Astrocyte (in vitro differentiated cells and primary cell): ENCODE measurements at places on chromosomes 2 and 18.

- no peak for DNase-seq
Observed at GRCh38 chr2:118065015-118065706, 23.1 kb upstream of the INSIG2 start.

- DNase-seq = no peak
Observed at GRCh38 chr2:168145011-168145410, 102.4 kb downstream of the STK39 start.

DNA sequence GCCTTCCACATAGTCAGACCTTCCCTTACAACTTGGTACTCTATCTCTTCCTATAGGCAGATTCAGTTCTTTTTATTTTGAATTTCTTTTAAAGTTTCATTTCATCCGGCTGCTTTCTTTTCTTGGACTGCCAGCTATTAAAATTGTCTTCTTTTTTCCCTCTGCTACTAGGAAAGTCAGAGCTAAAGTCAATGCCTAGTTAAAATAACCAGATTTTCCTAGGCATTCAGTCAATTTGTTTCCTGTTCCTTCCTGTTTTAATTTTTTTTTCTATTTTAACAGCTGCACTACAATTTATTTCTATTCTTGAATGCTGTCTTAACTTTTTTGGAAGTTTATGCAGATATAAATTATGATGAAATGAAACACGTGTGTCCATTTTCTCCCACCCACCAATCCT, 84.8 kb downstream of the EVA1A start:
- DNase-seq = no peak

GRCh38 chr18:80046961-80047541, 12.8 kb downstream of the RBFA start:
- no peak for DNase-seq

- DNase-seq = no peak
Observed at GRCh38 chr2:31054842-31055388, 83.3 kb downstream of the GALNT14 start.

- no peak for DNase-seq
Observed at GRCh38 chr2:154231021-154231420, 359.3 kb downstream of the GALNT13 start.

GRCh38 chr18:49490246-49490762, 3.3 kb upstream of the C18orf32 start:
- peak; percentile 23 for DNase-seq

DNA sequence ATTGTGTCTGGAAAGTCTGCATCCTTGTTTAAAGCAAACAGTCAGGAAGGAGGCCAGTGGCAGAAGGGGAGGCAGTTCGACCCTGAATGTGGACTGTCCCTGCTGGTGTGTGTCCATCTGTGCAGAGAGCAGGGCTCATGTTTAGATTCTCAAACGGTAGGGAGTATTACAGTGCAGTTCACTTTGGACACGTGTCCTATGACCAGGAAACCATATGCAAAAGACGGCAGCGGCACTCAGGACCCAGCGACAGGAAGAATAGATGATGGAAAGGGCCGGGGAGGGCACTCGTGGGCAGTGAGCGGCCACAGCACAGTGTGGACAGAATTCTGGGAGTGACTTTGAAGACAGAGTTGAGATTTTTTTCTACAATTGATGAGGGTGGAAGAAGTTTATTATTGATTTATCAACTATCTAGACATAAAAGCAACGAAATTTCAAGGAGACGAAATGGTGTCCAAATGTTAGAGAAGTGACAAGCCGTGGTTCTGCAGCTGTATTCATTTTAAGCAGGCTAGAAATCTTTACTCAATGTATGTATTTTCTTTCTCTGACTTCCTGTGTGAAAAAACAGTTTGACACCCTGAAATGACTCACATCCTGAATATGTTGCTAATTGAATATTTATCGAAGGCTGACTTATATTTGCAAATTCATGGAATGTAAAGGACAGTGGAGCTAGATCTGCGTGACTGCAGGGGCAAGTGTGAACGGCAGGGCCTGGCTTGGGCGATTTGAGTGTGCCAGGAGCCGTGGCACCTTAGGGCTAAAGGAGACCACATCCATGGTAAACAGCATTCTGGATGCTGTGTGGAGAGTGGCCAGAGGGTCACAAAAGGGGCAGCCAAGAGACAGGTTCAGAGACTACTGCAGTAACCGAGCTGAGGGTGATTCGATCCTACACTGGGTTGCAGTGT, 214.2 kb downstream of the PTGR3 start:
- peak; percentile 25 for DNase-seq

- DNase-seq = no peak
Observed at GRCh38 chr2:36193680-36194079, 161.9 kb upstream of the CRIM1 start.

GRCh38 chr2:200379481-200380090, 73.1 kb downstream of the SPATS2L start:
- DNase-seq = no peak

DNA sequence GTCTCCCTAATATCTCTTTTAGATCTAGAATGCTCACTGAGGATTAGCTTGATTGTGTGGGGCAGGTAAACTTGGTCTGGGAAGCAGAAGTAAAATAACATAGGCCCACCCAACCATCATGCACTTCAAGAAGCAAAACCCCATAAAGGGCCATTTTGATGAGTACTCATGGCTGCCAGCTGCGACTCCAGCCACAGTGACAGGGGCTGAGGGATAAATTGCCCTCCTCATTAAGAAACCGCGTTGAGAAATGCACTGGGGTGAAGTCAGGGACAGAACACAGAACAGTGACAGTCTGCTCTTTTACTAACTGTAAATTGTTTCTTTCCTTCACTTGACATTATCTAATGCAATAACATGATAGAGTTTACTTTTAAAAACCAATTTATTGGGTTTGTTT, 60.2 kb downstream of the RND3 start:
- no peak for DNase-seq

DNA sequence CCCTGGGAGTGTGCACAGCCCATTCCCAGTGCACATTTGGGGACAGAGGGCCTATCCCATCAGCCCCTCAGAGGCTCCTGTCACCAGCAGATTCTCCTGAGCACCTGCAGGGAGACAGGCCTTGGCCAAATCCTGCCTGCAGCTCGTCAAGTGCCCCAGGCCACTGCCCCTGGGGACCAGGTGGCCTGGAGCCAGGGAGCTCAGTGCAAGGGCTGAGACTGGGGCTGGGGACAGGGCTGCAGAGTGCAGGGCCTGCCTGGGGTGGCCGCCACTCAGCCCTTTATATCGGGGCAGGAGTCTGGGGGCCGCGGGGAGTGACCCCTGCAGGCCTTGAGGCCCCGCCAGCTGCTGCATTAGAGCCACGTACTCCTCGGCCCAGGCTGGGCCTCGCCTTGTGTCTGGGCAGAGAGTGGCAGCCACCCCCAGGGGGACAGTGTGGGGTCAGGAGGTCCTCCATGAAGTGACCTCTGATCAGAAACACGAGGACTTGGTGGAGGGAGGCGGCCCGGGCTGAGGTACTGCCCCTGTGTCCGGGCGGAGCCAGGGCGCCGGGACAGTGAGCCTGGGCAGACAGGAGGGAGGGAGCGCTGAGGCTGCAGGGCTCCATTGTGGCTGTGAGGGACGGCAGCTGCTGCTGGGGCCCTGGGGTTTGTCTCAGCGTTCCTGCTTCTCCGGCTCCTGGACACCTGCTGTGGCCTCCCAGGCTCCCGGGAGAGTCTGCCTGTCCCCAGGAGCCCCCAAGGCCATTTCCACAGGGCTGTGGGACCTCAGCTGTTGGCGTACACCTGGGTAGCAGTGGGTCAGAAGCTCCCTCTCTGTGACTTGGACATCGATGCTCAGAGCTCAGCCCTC, 24.2 kb downstream of the GPC1 start:
- no peak for DNase-seq
